ENCODE measurements at places on chromosomes 3 and 15.

GRCh38 chr15:74907163-74907870 is 666 bp upstream of the FAM219B start:
- no peak for DNase-seq

DNA sequence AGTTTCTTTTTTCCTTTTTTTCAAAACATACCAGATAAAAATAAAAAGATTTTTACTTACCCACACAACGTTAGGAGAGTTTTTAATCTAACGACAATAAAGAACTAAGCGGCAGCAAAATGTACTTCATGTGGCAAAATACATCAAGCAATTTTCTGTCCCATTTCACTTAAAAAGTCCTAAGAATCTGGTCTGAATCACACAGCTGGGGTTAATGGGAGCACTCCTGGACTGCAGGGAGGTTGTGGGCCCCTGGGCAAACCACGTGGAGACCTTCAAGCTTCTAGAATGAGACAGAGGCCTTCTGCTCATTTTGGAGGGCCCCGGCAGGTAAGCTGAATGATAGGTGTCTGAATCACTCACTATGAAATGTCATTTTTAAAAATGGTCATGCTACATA is 193.8 kb downstream of the RORA start:
- no peak for DNase-seq

- DNase-seq = no peak
Observed at GRCh38 chr3:48950051-48950450, 31.4 kb downstream of the ARIH2 start.

- DNase-seq = no peak
Observed at GRCh38 chr3:54222316-54222715, 100.0 kb downstream of the CACNA2D3 start.

GRCh38 chr3:148642616-148643015 is 55.1 kb upstream of the AGTR1 start:
- DNase-seq = no peak

GRCh38 chr3:119795849-119796248 is 13.9 kb downstream of the NR1I2 start:
- DNase-seq = no peak

DNA sequence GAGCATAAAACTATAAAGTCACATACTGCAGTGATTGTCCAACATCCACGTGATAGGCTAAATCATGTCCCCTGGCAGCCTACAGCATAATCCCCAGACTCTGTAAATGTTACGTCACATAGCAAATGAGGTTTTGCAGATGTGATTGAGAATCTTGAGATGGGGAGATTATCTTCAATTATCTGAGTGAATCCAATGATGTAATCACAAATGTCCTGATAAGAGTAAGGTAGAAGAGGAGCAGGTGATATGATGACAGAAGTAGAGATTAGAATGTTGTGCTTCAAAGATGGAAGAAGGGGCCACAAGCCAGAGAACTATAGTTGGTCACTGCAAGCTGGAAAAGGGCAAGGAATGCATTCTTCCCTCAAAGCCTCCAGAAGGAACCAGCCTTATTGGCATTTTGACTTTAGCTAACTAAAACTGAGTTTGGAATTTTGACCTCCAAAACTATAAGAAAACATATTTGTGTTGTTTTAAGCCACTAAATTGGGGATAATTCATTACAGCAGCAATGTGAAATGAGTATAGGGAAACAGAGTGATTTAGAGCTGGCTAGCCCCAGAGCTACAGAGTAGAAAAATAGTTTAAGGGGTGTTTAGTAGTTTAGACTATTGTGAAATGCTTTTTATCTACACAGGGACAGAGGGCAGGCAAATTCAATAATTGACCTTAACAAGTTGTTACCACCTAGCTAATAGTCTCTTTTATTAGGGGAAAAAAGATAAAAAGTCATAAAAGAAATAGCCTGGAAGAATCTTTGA is 15.2 kb downstream of the SLC2A2 start:
- no peak for DNase-seq

DNA sequence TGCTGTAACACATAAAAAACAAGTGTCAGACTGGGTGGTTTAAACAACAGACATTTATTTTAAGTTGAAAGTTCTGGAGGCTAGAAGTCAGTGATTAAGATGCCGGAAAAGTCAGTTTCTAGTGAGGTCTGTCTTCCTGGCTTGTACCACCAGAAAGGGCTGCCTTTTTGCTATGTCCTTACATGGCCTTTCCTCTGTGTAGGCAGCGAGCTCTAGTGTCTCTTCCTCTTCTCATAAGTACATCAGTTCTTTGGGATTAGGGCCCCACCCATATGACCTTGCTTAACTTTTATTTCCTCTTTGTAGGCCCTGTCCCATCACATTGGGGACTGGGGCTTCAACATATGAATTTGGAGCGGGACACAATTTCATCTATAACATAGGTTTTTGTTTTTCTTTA is 128.0 kb downstream of the BBX start:
- no peak for DNase-seq

- DNase-seq = no peak
Observed at GRCh38 chr15:70192490-70192889, 94.8 kb upstream of the TLE3 start.

All from AG04449 (cell line).